ENCODE measurements at places on chromosomes 4 and X. TPM values are rescaled to one million over a fixed set of nuclear protein-coding genes. Genes with fewer than 3 reads are reported as not detected.

SSX3 gene
- not detected for total RNA-seq

ZNF674 gene
- total RNA-seq, result 5.1 TPM

MAPK10 gene
- total RNA-seq, result 55.3 TPM

CXCL9 gene
- total RNA-seq, result 0.21 TPM

CNGA1 gene
- not detected for total RNA-seq

FSTL5 gene
- total RNA-seq, result not detected

RNF113A gene
- 10.6 TPM for total RNA-seq

DUX4 gene
- not detected for total RNA-seq

GRCh38 chrX:150362599-150363481, at the start of gene MAMLD1:
Gene MAMLD1 (plus strand): TSS chrX:150363317. CDS start chrX:150445517, 82,200 bp downstream.
- DNase-seq, result peak; percentile 68

DNA sequence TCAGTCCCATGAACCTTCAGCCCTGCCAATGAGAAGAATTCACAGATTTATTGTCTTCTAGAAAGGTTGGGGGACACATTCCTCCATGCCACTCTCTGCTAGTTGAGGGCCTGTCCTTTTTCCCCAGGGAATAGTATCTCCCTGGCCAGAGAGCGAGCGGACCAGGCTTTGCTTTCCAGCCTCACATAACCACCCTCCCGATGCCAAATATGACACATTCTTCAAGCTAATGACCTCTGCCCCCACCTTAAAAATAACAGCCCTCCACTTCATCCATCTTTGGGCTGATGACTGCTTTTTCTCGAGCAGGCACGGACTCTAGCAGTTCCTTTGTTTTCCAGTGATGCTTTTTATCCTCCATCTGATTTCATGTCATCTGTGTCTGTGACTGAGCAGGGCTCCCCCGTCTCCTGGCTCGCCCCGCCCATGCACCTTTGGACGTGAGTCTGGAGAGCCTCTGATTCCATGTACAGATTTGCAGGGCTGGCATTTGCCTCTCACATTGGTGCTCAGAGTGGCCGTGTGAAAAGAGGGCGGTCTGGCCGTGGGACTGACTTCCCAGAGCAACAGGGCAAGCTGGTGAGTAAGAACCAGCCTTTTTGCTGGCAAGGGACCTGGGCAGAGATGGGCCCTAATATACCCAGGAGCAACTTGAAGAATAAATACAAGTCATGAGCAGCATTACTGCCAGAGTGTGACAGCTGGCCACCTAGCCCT, 279.8 kb downstream of the BCOR start:
- no peak for DNase-seq

- peak; percentile 95 for DNase-seq
These were observed 55.5 kb downstream of the LUZP4 start for GRCh38 chrX:115344885-115345614.

DNA sequence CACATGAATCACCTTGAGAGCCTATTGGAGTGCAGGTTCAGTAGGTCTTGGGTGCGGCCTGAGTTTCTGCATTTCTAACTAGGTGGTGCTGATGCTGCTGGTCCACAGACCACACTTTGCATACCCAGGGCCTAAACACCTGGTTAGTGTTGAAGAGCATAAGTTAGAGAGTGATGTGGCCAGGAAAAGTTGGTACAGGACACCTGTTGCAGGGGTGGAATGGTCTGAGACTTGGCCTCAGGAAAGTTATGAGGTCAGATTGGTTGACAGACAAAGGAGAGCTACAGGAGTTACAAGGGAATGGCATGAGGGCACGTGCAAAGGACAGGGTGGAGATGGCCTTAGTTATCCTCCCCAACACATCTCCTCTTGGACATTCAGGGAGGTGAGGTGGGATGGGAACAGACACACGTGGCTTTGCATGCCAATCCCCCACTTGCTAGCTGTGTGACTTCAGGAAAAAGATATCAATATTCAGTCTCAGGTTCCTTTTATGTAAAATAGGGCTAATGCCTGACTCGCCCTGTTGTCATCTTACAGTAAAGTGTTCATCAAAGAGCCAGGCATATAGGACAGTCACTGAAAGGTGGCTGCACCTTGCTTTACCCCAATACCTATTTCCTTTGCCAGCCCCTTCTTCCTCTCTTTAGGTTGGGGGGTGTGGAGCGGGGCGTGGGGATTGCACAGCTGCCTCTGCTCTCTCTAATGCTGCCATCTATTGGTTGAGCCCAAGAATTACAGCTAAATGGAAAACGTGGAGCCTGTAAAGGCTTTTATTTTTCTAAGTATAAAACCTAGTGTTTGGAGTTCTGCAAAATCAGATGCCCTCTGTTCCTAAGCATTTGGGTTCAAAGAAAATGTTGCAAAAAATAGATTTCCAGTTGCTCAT, 47.5 kb downstream of the ATG4A start:
- DNase-seq, result no peak

DNA sequence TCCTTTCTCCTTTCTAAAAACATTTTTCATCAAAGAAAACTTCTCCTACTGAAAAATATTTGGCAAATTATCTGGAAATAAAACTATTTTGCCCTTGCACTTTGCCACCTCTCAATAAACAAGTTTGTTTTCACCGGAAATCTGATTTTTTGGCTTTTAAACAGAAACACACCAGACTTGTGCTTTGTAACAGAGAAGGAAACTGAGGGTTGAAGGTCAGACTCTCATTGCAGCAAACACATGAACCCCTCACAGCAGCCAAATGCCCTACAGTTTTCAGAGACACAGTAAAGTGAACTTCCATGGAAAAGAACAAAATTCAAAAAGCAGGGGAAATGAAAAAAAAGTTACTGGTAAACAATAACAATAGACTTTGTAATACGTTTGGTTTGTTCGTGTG, 95.6 kb upstream of the WDR17 start:
- DNase-seq, result no peak

- DNase-seq, result no peak
These were observed 13.1 kb upstream of the DRP2 start for GRCh38 chrX:101206471-101206870.

- DNase-seq, result no peak
These were observed 182.1 kb downstream of the SH3KBP1 start for GRCh38 chrX:19705196-19705769.

GRCh38 chrX:13506574-13506973, 62.8 kb upstream of the EGFL6 start:
- peak; percentile 45 for DNase-seq

DNA sequence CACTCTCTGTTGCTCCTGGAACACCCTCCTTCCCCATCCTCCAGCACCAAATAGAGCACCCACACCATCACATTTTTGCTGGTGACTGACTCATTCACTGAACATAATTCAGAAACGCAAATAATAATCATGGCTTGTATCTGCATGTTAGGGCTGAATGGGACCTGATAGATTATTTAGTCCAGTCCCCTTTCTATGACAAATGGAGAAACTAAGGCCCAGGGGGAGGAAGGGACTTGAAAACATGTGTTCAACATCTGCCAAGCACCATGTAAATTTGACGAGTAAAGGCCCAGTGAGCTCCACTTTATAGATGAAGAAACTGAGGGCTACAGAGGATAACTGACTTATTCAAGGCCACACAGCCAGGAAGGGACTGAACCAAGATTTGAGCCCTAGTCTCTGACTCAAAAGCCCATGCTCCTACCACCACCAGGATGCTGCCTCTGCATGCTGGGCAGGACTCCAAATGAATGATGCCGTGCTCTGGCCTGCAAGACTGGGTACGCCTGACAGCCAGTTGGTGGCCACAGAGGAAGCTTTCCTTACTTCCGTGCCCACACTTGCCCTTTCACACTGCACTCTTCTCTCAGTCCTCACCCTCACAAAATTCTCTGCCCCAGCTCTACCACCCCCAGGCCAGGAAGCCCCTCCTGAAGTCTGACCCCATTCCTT, 133.3 kb upstream of the PJA1 start:
- DNase-seq, result no peak

GRCh38 chr4:15765910-15766697, 12.0 kb upstream of the CD38 start:
- no peak for DNase-seq

- DNase-seq, result no peak
These were observed 1527.3 kb downstream of the TECRL start for GRCh38 chr4:62881901-62882300.

DNA sequence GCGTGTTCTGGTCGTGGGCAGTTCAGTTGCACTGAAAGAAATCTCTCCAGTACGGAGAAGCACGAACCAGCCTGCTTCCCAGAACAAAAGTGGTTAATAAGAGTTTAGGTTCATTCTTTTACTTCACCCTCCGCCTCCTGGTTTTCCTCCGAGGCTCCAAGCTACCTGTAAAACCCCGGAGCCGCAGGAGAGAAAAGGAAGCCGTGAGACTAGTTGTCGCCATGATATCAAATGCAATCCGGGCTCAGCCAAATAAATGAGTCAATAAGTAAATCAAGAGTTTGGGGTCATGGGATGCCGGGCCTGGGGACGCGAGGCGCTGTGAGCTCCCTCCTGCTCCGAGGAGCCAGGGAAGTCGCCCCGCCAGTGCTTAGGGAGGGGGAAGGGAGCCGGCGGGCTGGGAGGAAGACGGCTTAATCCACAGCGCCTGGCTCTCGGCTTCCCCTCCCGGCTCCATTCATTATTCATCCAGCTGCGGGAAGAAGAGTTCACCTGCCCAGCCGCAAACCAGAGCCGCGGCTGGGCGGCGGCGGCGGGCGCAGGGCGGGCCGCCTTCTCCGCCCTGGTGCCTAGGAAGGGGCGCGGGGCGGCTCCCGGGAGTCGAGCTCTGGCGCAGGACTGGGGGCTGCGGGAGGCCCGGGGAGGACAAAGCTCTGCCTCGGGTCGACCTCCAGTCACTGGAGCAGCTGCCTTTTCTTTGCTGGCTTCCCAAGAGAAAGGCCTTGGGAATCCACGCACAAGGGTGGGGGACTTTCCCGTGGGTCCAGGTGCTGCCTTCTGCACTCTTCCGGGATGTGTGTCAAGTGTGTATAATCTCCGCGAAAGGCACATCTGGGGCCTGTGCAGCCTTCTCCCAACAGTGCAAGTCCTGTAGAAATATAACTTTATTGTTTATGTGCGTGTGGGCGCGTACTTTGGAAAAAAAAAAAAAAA, 1.7 kb downstream of the FRAS1 start:
- peak; percentile 17 for DNase-seq

GRCh38 chr4:8325291-8325973, 55.9 kb downstream of the HTRA3 start:
- peak; percentile 5 for DNase-seq

- DNase-seq, result no peak
These were observed 1165.8 kb upstream of the ADGRL3 start for GRCh38 chr4:60034361-60034760.

GRCh38 chrX:154000051-154000450, 19.7 kb downstream of the IRAK1 start:
- no peak for DNase-seq

GRCh38 chrX:29662759-29663503, 552.4 kb upstream of the MAGEB2 start:
- no peak for DNase-seq

DNA sequence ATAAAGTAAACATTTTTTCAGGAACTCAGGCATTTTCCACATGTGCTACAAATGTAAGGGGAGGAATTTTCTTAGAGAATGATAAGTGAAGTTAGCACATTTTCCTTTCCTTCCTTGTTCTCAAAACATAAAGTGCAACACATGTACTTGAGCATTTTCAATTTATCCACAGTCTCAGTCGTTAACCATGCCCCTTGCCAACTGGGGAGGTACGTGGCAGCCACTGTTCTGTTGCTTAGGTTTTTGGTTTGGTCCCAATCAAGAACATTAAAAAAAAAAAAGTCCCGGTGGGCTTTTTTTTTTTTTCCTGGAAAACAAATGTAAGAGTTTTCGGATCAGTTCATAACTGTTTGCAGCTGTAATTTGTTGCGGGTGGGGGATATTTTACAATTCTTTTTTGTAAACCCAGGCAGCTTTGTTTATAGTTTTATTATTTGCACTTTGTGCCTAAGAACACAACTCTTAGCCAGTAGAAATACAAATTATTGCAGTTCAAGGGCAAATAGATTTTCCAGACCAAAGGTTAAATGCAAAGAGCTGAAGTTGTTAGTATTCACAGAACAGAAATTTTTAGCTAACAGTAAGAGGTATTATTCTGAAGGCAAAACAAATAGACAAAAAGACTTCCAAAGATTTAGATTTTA, 112.1 kb upstream of the NAP1L5 start:
- DNase-seq, result no peak

DNA sequence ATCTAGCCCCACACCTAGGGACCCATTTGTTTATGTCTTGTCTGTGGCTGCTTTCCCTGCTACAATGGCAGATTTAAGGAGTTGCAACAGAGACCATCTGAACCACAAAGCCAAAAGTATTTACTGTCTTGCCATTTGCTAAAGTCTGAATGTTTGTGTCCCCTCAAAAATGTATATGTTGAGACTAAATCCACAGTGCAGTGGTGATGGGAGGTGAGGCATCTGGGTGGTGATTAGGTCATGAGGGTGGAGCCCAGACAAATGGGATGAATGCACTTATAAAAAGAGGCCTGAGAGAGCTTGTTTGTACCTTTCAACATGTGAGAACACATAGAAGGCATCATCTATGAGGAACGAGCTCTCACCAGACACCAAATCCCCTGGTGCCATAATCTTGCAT, 137.3 kb downstream of the TMEM144 start:
- DNase-seq, result no peak

DNA sequence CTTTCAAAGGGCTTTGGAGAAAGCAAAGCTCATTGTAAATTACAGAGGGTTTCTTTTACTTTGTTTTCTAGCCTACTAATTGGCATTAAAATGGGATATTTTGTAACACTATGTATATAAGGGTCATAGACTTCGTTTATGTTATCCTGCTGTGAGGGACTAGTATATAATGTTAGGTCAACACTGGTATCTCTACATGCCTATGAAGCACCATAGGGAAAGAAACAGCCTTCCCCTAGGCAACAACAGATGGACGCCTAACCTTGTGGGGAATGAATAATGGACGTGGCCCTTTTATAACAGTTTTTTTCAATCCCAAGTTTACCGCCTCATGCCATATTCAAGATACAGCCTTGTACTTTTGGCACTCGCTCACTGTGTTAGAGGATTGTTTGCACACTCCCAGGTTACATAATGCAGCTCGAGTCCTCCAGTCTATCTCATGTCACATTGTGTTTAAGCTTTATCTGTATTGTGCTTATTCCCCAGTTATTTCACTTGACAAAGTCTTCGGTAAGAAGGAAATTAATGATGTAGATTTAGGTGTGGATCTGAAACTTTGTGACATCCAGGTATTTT, 711.0 kb downstream of the RPA4 start:
- no peak for DNase-seq

- no peak for DNase-seq
These were observed 344.8 kb downstream of the ANK2 start for GRCh38 chr4:113394108-113394729.

GRCh38 chr4:146585761-146586333, 52.8 kb upstream of the POU4F2 start:
- no peak for DNase-seq

DNA sequence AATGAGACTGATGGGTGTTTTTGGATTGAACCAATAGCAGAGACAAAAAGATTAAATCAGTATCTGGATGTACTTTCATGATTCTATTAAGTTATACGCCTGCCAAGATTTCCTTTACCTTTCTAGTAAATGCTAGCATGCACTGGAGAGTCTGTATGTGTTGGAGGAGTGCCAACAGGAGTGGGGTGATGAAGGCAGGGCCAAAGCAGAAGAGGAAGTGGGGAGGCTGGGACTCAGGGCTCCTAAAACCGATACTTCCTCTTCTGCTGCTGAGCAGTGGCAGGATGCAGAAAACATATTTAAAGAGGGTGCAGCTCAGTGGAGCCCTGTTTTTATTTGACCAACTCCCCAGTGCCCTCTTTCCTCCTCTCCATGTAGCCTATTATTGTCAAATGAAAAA, 5.6 kb downstream of the CYSLTR1 start:
- no peak for DNase-seq

GRCh38 chr4:94673961-94674360, 83.8 kb upstream of the BMPR1B start:
- no peak for DNase-seq

- DNase-seq, result no peak
These were observed 80.2 kb downstream of the SYNPO2 start for GRCh38 chr4:118968813-118969212.

All from uterus (tissue), 4 donors.